Stimulated activated CD8-positive, alpha-beta memory T cell treated with anti-CD3 and anti-CD28 coated beads, Interleukin-2, amount 100 ng/mL, for 1 hour (primary cell): ENCODE measurements at places on chromosomes 5 and 9.

GRCh38 chr9:33374190-33374589, 28.2 kb downstream of the AQP7 start:
- DNase-seq = no peak

DNA sequence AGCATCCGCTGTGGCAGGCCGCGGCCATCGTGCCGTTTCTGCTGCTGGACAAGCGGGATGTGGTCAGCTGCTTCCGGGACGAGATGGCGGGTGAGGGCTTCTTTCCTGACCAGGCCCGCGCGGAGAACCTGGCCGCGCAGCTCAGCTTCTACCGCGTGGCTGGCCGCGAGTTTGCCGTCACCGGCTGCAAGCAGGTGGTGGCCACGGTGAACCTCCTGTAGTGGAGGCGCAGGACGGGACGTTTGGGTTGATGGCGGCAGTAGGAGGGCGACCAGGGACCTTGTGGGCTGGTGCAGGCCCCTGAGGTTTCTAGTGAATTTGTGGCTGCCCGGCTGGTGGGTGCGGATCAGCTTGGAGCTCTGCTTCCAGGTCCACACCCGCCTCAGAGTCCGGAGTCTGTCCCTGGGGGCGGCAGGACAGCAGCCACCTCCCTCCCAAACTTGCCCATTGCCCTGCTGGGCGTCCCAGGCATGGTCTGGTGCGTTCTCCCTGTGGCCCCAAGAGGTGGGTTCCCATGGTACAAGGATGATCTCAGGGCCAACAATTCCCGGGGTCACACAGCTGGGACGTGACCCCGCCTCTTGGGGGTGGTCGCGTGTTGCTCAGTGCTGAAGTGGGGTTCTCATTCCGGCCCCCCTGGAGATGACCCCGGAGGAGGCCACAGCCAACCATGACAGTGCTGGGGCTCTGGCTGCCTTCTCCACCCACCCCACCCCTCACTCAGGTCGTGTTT, 2.4 kb downstream of the TOR4A start:
- no peak for DNase-seq

GRCh38 chr5:87390576-87391199, 22.0 kb downstream of the CCNH start:
- no peak for DNase-seq

DNA sequence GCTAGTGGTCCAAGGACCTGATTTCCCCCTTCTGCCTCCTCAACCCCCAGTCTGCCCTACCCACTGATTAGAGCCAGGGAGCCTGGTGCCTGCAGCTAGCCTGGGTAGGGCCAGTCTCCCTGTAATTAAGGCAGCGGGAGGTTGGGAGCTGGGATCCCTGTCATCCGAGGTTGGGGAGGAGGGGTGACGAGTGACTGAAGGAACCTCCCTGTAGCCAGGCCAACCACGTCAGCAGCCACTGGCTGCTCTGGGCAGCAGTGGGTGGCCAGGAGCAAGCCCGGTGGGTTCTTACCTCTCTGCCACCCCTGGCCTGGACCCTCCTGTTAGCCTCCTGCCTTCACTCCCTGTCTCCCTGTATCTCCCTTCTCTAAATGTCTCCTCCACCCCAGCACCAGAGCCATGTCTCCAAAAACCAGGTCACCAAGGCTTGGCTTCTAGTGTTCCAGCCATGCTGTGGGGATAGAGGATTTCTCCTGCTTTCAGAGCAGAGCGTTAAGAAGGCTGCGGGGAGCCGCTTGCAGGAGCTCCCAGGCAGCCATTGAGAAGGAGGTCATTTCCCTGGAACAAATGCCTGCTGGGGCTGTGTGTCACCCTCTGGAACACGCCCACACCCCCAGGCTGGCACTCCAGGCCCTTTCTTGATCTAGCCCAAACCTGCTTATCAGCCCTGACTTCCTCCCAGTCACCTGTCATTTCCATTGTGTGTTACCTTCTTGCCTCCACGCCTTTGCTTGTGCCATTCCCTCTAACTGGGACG, 65.0 kb upstream of the GGTA1 start:
- DNase-seq = no peak

DNA sequence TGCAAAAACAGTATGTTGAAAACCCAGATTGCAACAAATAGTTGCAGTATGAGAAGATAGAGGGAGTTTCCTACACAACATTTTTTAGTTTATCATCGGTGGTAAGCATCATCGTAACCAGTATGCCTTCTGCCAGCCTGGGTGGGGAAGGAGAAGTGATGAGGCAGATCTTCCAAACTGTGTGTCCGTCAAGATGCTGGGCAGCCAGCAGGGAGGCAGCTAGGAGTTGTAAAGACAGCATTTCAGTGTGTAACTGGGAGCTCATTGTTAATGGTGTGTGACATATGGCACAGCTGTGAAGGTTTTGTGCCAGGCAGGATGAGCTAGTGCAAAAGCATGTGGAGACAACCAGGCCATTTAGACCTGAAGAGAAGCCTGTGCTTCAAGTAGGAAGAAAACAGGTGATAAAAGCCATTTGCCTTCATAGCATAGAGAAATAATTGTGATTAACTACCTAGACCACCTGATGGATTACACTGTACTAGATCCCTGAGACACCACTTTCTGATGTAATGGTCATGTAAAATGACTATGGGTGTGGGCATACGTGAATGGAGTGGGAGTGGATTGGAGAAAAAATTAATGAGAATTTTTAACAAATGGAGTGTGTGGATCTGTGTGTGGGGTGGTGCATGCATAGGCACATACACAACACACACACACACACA, 347.0 kb upstream of the ADAMTSL1 start:
- no peak for DNase-seq
